Jurkat, Clone E6-1 (cell line): ENCODE measurements at places on chromosomes 13 and 19.
A peak's percentile ranks its signal among the peaks of the same experiment; 100 is the strongest.

DNA sequence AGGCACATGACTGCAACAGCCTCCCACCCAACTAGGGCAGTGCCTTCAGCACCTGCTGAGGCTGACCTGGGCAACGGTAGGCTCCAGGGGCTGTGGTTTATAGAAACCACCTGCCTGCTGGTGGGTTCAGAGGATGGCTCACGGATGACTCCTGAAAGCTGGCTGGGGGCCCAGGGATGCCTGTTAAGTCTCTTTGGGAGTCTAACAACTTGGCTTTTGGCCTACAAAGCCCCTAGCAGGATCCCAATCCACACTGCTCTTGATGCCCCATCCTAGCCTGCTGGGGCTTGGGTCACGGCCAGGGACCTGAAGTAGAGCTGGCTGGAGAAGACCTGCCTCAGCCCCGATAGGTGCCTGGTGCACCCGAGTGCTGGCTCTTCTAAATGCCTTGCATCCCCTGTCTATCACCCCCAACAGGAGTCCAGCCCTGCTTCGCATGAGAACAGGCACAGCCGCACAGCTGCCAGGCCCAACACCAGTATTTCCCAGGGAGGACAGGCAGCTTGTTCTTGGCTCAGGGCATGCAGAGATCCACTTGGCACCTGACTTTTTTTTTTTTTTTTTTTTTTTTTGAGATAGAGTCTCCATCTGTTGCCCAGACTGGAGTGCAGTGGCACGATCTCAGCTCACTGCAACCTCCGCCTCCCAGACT lies 9.1 kb upstream of the EPHX3 start:
- no peak for DNase-seq

- DNase-seq: no peak
Measured at GRCh38 chr19:35317464-35318043, 11.4 kb upstream of the CD22 start.

GRCh38 chr19:41945135-41945766 lies 13.9 kb downstream of the RABAC1 start:
- DNase-seq: no peak

DNA sequence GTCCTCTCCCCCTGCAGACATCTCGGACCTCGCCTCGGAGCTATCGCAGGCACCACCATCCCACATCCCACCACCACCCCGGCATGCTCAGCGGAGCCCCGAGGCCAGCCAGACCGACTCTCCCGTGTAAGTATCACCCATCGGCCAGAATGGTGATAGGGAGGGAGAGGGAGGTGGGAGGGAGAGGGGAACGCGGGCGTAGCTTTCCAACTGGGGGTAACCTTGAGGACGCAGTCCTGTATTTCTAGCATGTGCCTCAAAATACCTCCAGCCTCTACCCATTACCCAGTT lies 26.1 kb downstream of the TJP3 start:
- no peak for DNase-seq

DNA sequence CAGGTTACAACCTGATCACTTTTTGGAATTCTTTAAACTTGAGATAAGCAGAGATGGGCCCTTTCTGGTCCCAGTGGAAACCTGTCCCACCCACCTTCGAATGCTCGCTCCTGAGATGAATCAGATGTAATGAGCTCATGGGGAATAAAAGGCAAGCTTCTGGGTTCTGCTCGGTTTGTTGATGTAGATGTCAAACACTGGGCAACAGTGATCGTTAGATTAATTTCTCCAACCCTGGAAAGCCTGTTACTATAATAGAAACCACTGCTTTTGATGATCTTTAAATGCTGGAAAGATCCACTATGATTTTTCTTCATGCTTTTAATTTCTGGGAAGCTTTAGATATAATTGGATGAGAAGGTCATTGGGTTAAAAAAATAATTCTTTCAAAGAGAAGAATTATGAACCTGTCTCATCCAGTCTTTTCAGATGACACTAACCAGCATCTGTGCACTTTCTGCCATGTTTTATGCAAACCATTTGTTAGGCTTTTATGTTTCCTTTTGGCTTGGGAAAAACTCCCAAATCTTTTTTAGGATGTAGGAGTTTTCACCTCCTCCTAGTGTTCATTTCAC lies 49.3 kb downstream of the B3GLCT start:
- no peak for DNase-seq

GRCh38 chr19:54551293-54551692 lies 22.3 kb upstream of the LILRA2 start:
- DNase-seq: peak; percentile 81

DNA sequence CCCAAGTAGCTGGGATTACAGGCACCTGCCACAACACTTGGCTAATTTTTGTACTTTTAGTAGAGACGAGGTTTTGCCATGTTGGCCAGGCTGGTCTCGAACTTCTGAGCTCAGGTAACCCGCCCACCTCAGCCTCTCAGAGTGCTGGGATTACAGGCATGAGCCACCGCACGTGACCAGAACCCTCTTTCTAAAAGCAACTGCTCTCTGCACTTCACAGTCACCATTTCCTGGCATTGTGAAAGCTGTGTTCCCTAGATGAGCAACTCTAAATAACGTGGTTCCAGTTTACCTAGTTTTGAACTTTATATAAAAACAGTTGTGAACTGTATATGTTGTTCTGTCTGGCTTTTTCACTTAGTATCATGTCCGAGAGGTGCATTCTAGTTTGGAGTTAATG lies 152.9 kb downstream of the SIPA1L3 start:
- DNase-seq: peak; percentile 42

GRCh38 chr13:88456151-88456550 lies 785.0 kb downstream of the SLITRK5 start:
- no peak for DNase-seq

DNA sequence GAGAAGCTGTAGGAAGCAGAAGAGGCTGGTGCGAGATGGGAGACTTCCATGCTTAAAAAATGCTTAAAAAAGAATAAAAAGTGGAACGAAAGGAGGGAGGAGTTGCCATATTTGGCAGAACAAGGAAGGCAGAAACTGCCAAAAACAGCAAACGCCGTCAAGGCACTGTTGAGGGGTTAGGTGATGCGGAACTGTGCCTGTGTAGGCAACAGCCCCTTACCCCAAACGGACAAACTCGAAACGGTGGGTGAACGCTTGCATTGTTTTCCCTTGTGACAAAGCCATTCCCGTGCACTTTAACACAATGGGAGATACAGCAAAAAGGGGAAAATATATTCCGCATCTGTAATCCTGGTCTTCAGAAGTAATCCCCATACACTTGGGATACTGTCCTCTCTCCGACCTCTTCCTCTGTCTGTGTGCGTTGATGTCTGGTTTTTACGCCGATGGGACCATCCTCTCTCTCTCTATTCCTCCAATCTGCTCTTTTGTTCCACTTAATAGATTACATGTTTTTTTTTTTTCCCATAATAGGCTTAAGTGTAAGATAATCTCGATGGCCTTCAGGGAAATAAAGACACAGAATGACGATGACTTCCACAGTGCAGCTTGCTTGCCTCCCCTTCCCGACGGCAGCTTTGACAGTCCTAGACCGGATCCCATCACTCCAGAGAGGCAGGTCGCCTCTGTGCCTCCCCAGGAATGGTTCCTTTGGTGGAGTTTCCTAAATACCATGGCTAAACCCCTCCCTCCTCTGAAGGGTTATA lies 132.7 kb upstream of the RNF113B start:
- no peak for DNase-seq

GRCh38 chr19:49119411-49120324 lies at the start of gene PPFIA3:
TSS of gene PPFIA3 (plus strand) at chr19:49119544. CDS start at chr19:49127874, 8,330 bp downstream.
- DNase-seq: no peak

- DNase-seq: no peak
Measured at GRCh38 chr19:16062789-16063188, 13.5 kb upstream of the TPM4 start.

DNA sequence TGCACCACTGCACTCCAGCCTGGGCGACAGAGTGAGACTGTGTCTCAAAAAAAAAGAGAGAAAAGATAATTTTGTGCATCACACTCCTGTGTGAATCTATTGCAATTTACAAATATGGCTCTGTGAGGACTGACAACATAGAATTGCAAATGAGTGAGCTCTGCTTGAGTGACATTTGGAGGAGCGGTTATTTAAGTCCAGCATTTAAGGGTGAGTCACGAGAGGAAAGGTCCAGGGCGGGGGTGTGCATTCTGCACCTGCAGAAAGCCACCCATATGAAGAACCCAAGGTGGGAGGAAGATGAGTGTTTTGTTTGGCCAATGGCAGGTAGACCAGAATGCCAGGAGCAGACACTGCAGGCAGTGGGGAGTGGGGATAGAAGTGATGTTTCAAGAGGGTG lies 58.5 kb downstream of the DGKH start:
- no peak for DNase-seq

- no peak for DNase-seq
Measured at GRCh38 chr13:39130301-39130700, 92.0 kb downstream of the NHLRC3 start.
